Mucosa of gallbladder (tissue), 1 donor: ENCODE measurements at places on chromosomes 4 and X. TPM values are rescaled to one million over a fixed set of nuclear protein-coding genes. Genes with fewer than 3 reads are reported as not detected.

MAGEB10 gene
- total RNA-seq: not detected

NPNT gene
- 141 TPM for total RNA-seq

NBDY gene
- 61.4 TPM for total RNA-seq

SCML2 gene
- total RNA-seq: 0.92 TPM

ATOH1 gene
- total RNA-seq: not detected

TMPRSS11F gene
- total RNA-seq: not detected

TMPRSS11D gene
- total RNA-seq: not detected

FREM3 gene
- total RNA-seq: 0.12 TPM

HNRNPH2 gene
- total RNA-seq: 62.1 TPM

VEGFD gene
- total RNA-seq: 3.2 TPM

GNRHR gene
- not detected for total RNA-seq

DMRTC1 gene
- not detected for total RNA-seq

AKAP17A gene
- total RNA-seq: 52.9 TPM

MMAA gene
- 17.3 TPM for total RNA-seq

DGKK gene
- not detected for total RNA-seq

MAGEH1 gene
- 24.6 TPM for total RNA-seq

FGF5 gene
- 0.12 TPM for total RNA-seq

APBB2 gene
- total RNA-seq: 44.9 TPM

STARD8 gene
- 6.1 TPM for total RNA-seq

NALF2 gene
- total RNA-seq: 1.8 TPM

NKX3-2 gene
- total RNA-seq: 0.06 TPM

DCAF12L2 gene
- total RNA-seq: 0.46 TPM

SRPK3 gene
- 5.8 TPM for total RNA-seq

SSX7 gene
- total RNA-seq: not detected

SORBS2 gene
- total RNA-seq: 184 TPM

HTRA3 gene
- total RNA-seq: 20.3 TPM

N4BP2 gene
- 4.3 TPM for total RNA-seq

FDCSP gene
- not detected for total RNA-seq

RIBC1 gene
- 2.6 TPM for total RNA-seq

NHSL2 gene
- 13.6 TPM for total RNA-seq

MRPS18C gene
- 27.9 TPM for total RNA-seq

ARMCX6 gene
- total RNA-seq: 39.1 TPM

DIPK2B gene
- total RNA-seq: 7.1 TPM

AMBN gene
- not detected for total RNA-seq

DCHS2 gene
- total RNA-seq: 14.2 TPM

TRAM1L1 gene
- total RNA-seq: 2.1 TPM

DAPP1 gene
- 23.3 TPM for total RNA-seq

NXF2B gene
- not detected for total RNA-seq

EXOSC9 gene
- 10.4 TPM for total RNA-seq
